Right renal cortex interstitium (tissue), 3 donors: ENCODE measurements at places on chromosomes 5 and 9. TPM values are rescaled to one million over a fixed set of nuclear protein-coding genes. Genes with fewer than 3 reads are reported as not detected.

The TNFSF8 gene
- 0.61 TPM for polyA plus RNA-seq

The OR1K1 gene
- not detected for polyA plus RNA-seq

The C9orf50 gene
- 0.35 TPM for polyA plus RNA-seq

DNA sequence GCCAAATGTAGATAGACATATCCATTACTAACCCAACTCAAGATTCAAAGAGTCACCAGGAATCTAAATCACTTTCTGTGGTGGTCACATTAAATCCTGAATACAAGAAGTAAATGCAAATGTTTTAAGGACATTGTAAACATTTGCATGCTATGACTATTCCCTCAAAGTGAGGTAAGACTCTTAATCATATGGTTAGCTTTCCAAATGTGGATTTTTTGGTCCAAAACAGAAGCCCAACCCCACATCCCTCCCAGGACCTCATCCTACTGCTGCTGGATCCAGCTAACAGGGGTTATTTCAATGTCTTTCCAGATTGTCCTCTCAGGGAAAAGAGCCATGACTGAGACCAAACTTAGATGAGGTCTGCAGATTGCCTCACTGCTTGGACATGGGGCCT is 228.1 kb upstream of the PANK3 start:
- no peak for DNase-seq

GRCh38 chr9:113677057-113677456 is 199.1 kb upstream of the ZNF618 start:
- no peak for DNase-seq

- DNase-seq = no peak
Observed at GRCh38 chr9:136110082-136111061, 8.3 kb downstream of the TMEM250 start.
